ENCODE measurements at places on chromosomes 11 and 22. TPM values are rescaled to one million over a fixed set of nuclear protein-coding genes. Genes with fewer than 3 reads are reported as not detected.

Gene TREH
- not detected for total RNA-seq

Gene CCDC117
- 19.9 TPM for total RNA-seq

Gene BIK
- total RNA-seq = 0.76 TPM

Gene NAALADL1
- 7.2 TPM for total RNA-seq

Gene IFITM10
- total RNA-seq = 0.29 TPM

Gene MUC5AC
- not detected for total RNA-seq

Gene CDC42BPG
- total RNA-seq = 0.33 TPM

Gene GPR83
- total RNA-seq = not detected

Gene HMOX1
- 126 TPM for total RNA-seq

Gene ANO9
- 0.33 TPM for total RNA-seq

Gene SCO2
- total RNA-seq = 2.9 TPM

Gene ZNF280B
- total RNA-seq = 1.6 TPM

Gene TRIM48
- total RNA-seq = not detected

Gene NLRX1
- 17.5 TPM for total RNA-seq

Gene PAMR1
- total RNA-seq = 1.6 TPM

Gene FGF4
- not detected for total RNA-seq

Gene OR8D4
- not detected for total RNA-seq

Gene TEF
- 3.9 TPM for total RNA-seq

Gene SLC25A45
- 2.9 TPM for total RNA-seq

Gene POTEH
- not detected for total RNA-seq

Gene SCUBE2
- total RNA-seq = 0.65 TPM

Gene SMC1B
- not detected for total RNA-seq

Gene OR52N4
- total RNA-seq = not detected

Gene SIK3
- total RNA-seq = 13.9 TPM

Gene CNGA4
- not detected for total RNA-seq

Gene SYCE3
- total RNA-seq = not detected

Gene DEUP1
- total RNA-seq = not detected

Gene DDI1
- total RNA-seq = not detected

Gene B3GAT1
- total RNA-seq = not detected

Gene SHANK2
- 0.19 TPM for total RNA-seq

Gene OR56A1
- not detected for total RNA-seq

Gene ST14
- not detected for total RNA-seq

Gene C1QTNF5
- total RNA-seq = 111 TPM

Gene CST6
- not detected for total RNA-seq

Gene TEX12
- 0.29 TPM for total RNA-seq

Gene IFITM2
- total RNA-seq = 67.2 TPM

Gene C11orf16
- not detected for total RNA-seq

Gene BTBD18
- total RNA-seq = not detected

Gene TUB
- total RNA-seq = 2.3 TPM

Gene F2
- total RNA-seq = not detected

Gene NEU3
- total RNA-seq = 12.4 TPM

Gene HPX
- 0.67 TPM for total RNA-seq

Gene TMA7B
- total RNA-seq = not detected

Gene OR51I1
- not detected for total RNA-seq

Gene KRTAP5-1
- not detected for total RNA-seq

Gene ISX
- not detected for total RNA-seq

Gene TBX1
- 27.4 TPM for total RNA-seq

Gene FGF3
- total RNA-seq = not detected

Gene TRPC6
- total RNA-seq = under 0.01 TPM

Gene SELENOM
- 65.0 TPM for total RNA-seq

Gene CAPN5
- 9.7 TPM for total RNA-seq

Gene ABCG4
- 0.33 TPM for total RNA-seq

Gene CARD10
- total RNA-seq = 43.8 TPM

Gene VSIG10L2
- not detected for total RNA-seq
